ENCODE measurements at places on chromosomes 7 and 10.
A peak's percentile ranks its signal among the peaks of the same experiment; 100 is the strongest.

DNA sequence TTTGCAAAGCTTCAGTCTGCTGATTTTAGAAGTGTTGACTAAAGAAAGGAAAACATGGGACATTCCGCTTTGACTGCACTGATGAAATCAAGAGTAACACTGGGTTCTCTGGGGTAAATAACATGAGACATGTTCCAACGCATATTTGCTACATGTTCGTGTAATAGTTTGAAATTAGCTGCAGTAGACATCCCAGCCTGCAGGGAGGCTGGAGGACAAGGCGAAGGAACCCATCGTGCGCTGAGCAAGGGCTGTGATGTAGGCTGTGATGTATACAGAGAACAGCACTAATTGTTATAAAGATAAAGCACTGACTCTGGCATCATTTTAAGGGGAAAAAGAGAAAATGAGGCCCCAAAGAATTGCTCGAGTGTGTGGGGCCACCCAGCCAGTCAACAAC lies 40.3 kb downstream of the SFMBT2 start:
- no peak for DNase-seq

GRCh38 chr10:123357421-123357930 lies 203.3 kb downstream of the BUB3 start:
- DNase-seq: no peak

- DNase-seq: no peak
These were observed 36.6 kb upstream of the LRRC18 start for GRCh38 chr10:48976196-48976595.

DNA sequence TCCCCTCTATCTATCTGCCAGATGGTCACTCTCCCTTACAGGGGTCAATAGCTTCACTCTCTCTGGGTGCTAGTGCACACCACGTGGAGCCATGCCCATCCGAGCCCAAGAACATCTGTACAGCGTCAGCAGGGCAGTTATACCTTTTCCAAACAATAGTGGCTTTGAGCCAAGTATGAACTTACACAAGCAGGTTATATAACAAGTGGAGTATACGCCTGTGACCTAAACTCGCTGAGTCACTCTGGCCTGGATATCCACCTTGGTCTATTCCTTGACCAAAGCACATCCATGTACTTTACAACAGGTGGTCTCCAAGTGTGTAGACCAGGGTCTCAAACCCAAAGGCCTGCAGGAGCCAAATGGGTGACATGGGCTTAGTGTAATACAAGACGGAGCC lies 20.3 kb downstream of the PLAC9 start:
- DNase-seq: no peak

DNA sequence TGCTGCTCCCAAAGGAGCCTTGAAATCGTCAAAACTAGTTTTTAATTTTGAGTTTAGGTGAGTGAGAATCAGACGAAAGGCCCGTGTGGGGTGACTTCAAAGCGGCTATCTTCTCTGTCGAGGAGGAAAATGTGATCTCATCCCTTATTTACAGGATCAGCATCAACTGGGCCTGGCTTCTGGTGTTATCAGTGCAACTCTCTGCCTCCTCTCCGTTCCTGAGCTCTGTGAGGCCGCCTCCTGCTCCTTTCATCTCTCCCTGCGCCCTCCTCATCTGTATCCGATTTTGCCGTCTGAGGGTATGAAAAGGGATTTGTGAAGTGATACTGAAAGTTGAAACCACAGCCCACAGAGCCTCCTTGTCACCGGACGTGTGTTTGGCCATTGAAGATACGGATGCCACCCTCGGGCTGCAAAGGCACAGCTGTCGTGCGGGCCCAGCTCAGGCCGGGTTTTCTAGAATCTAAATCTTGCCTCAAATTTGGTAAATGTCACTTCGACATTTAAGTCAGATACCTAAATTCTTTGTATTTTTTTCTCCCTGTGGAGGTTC lies 408.7 kb upstream of the ADARB2 start:
- no peak for DNase-seq

DNA sequence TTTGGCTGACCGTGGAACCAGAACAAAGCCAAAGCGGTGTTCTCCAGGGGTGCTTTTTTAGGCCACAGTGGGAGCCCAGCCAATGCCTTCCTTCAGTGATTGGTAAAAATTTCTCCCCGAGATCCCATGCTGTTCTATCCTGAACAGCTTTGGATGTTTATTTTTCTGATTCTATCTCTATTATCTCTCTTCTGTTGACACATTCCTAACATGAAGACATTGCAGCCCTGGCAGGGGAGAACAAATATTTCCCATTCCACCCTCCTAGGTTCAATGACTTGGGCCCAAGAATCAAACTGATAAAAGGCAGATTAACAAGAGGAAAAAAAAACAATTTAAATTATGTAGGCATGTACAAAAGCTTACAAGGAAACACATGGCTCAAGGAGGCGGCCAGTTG lies 162.7 kb downstream of the PFKFB3 start:
- DNase-seq: no peak

GRCh38 chr10:43644252-43644651 lies 4.4 kb downstream of the ZNF32 start:
- DNase-seq: no peak

DNA sequence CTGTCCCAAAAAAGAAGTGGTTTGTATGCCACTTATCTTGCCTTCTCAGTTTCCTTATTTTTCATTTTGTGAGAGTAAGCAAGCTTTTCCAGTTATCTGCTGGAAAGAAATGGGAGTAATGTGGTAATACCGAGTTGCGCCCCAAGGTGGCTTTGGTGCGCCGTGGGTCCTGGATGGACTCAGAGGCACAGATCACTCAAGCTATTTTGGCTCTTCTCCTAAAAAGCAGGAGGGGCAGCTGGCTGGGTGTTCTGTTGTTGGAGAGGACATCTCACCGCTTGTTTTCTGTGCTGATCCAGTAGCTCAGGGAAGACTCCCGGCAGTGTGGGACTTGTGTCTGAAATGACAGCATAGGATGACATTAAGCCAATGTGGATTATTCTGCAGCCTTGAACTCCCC lies 16.4 kb downstream of the PRKRIP1 start:
- no peak for DNase-seq

GRCh38 chr7:134315679-134316538 lies 821 bp downstream of the SLC35B4 start:
- DNase-seq: peak; percentile 28

DNA sequence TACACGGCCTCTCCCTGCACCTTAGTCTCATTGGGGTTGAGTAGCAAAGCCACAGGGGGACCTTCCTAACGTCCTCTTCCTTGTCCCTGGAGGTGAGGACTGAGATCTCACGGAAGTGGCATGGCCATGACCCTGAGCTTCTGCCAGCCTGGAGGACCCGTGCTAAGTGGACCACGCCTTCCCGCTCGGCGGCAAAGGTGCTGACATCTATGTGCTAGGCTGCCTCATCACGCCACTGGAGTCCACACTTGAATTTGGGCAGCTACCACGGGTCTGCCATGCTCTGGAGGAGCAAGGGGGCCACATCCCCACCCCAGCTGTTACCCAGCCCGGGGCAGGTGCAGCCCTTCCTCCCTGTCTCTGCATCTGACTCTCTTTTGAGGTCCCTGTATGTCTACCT lies 15.3 kb downstream of the GHRHR start:
- DNase-seq: no peak

- peak; percentile 42 for DNase-seq
These were observed 864 bp downstream of the CDCA7L start for GRCh38 chr7:21944616-21945453.

DNA sequence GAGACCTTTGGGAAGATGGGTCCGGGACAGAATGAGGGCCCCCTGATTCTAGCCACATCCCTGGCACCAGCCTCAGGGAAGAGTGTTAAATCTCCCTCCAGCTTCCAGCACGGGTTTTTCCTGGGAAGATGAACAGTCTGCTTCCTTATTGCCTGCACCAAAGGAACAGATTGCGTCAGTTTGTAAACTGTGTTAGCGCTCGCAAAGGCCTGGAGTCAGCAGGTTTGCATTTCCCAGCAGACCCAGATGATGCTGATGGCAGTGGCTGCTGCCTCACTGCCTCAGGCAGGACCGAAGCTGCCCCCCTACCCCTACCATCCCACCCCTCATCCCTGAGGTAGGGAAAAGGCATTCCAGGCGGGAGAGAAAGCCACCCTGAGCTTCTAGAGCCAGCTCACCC lies 34.6 kb upstream of the LRRC4 start:
- no peak for DNase-seq

- DNase-seq: no peak
These were observed 182.9 kb downstream of the HTR7 start for GRCh38 chr10:90674928-90675327.

- peak; percentile 53 for DNase-seq
These were observed 245.9 kb downstream of the KCNMA1 start for GRCh38 chr10:77391605-77392235.

GRCh38 chr7:105127179-105127578 lies 113.2 kb downstream of the KMT2E start:
- DNase-seq: no peak

DNA sequence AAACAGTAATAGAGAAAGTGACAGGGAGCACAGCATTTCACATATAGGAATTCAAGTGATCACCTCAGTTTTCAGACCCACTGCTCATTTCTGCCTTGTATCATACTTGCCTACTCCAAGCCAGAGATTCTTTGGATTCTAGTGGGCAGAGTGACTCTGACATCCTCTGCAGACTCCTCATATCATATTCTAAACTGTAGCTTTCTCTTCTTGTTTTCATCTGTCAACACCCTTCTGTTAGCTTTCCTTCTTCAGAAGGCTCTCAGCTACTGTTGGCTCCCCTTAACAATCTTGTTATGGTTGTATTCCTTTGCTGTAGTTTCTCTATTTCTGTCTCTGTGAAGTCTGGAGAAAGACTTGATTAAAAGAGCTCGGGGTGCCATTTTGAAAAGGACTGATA lies 120.5 kb downstream of the CTNNA3 start:
- DNase-seq: no peak

DNA sequence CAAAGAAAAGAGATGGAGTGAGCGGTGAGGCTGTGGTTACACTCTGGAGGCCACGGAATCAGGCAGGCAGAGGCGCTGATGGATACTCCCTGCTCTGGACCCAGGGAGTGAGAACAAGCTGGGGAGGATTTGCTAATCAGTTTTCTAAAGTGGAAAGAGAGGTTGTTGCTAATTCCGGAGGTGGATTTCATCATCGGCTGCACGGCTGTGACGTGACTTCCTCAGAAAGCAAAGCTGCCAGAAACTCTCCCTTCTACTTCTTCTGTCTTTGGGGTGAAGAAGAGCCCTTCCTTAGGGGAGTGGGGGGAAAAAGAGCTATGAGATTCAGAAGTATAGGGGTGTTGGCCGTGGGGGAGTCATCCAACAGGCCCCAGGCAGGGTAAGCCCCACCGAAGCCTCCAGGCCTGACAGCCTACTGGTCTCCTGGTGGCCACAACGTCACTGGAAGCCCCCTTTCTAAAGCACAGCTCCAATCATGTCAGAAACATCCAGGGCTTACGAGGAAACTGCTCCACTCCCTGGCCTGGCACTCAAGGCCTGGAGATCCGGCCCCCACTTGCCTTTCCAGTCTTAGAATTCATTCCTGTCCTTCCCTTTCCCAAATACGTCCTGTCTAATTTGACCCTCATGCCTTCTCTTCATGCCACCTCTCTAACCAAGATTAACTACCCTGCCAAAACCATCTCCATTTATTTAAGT lies 114.5 kb downstream of the HIP1 start:
- peak; percentile 17 for DNase-seq

DNA sequence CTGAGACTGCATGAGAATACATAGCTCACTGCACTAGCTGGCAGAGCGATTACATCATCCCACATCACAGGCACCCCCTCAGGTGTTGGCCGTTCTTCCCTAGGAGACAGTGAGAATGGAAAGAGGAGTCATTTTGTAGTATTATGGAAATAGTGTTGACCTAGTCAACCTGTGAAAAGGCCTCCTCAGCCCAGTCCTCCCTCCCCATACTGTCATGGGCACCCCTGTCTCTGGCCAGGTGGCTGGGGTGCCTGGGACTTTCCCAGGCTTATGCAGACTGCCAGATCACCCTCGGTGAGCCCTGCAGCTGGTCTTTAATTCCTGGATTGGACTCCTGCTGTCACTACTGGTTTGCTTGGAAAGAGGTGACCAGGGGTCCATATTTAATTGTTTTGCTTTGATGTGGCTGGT lies 4.0 kb downstream of the INPP5A start:
- DNase-seq: peak; percentile 44

GRCh38 chr10:78306358-78306757 lies 272.7 kb downstream of the RPS24 start:
- no peak for DNase-seq

- DNase-seq: no peak
These were observed 142.9 kb upstream of the VWC2 start for GRCh38 chr7:49630513-49630912.

- no peak for DNase-seq
These were observed 136.9 kb upstream of the GPR26 start for GRCh38 chr10:123529146-123529760.

DNA sequence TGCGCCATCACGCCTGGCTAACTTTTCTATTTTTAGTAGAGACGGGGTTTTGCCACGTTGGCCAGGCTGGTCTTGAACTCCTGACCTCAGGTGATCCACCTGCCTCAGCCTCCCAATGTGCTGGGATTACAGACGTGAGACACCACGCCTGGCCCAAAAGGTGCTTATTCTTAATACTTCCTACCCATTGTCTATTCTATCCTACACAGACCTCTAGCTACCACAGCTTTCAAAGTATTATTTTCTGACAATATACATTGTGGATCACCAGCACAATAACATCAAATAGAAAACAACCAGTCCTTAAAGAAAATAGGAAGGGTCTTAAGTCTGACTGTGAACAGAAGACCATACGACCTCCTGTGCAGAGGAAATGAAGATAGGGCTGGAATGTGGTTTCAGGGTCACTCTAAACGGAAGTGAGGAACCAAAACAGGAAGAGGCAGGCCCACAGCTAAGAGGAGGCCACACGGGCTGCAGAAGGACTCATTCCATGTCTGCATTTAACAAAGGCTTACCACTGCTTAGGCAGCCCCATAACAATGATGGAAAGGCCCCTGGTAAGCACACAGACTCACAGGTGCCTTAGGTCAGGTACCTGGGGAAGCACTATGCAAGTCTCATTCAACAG lies 115.2 kb downstream of the ZFAND4 start:
- DNase-seq: no peak

DNA sequence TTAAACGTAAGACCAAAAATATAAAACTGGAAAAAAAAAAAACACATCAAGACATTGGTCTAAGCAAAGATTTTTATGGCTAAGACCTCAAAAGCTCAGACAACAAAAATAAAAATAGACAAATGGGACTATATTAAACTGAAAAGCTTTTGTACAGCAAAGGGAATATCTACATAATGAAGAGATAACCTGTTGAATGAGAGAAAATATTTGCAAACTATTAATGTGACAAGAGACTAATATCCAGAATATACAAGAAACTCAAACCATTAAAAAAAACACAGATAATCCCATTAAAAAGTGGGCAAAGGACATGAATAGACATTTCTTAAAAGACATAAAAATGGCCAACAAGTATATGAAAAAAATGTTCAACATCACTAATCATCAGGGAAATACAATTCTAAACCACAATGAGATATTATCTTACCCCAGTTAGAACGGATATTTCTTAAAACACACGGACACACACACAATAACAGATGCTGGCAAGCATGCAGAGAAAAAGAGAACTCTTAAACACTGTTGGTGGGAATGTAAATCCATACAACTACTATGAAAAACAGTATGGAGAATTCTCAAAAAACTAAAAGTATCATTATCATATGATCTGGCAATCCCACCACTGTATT lies 28.8 kb downstream of the CNOT4 start:
- DNase-seq: no peak

Data from GM13977 (cell line).